Right ventricle myocardium inferior (tissue), 1 donor: ENCODE measurements at places on chromosomes 16 and 17. TPM values are rescaled to one million over a fixed set of nuclear protein-coding genes. Genes with fewer than 3 reads are reported as not detected.

Gene JPT1
- 17.1 TPM for total RNA-seq

Gene KRT222
- total RNA-seq = 0.41 TPM

Gene TBC1D3
- total RNA-seq = not detected

Gene KRT12
- not detected for total RNA-seq

Gene SGCA
- 151 TPM for total RNA-seq

Gene ATP6V0A1
- total RNA-seq = 31.1 TPM
